Pulmonary artery endothelial cell (primary cell): ENCODE measurements at places on chromosomes 4 and X.

GRCh38 chr4:93879919-93880318, 51.4 kb downstream of the ATOH1 start:
- DNase-seq, result no peak

GRCh38 chr4:73653695-73654106, 33.5 kb upstream of the RASSF6 start:
- peak; percentile 50 for DNase-seq

GRCh38 chr4:177681902-177682301, 239.7 kb upstream of the AGA start:
- DNase-seq, result no peak

DNA sequence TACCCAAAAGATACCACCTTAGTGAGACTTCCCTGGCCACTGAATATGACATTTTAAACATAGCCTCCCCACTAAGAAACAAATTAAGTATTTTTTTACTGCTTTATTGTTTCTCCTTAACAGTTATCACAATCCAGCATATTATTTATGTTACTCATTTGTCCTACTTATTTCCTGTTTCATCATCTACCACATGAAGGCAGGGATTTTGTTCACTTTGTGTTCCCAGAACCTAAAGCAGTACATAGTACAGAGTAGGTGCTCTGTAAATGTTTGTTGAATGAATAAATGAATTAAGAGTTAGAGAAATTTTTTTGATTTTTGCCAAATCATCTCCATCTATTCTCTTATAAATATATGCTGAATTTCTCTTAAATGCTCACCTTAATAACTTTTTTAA, 318.4 kb upstream of the GIMD1 start:
- DNase-seq, result no peak

GRCh38 chr4:101028886-101029285, 318.4 kb downstream of the PPP3CA start:
- DNase-seq, result no peak

DNA sequence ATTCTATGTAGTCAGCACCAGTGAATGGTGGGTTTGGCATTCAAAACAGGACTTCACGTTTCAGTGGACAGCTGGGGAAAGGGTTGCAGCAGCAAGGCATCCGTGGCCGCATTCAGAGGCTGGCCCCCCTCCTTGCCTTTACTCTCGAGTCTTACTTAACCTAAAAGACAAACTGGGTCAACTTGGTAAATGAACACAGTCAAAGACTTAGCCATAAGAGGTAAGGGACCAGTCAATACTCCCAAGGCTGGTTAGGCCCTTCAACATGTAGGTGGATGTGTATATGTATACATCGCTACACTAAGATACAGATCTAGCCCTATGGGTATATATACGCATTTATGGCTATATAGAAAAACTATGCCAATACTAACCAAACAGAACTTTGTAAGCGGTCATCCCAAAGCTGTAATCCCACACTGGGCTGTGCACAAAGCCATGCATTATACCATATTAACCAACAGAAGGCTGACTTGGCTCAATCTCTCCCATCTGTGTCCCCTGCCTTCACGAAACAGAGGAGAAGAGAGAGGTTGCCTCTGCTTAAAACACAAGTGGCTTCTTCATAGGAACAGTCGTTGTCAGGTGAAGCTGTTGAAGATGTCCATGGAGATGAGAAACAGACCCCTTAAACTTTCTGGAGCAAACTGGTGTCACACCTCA, 61.9 kb downstream of the TSC22D3 start:
- no peak for DNase-seq

GRCh38 chr4:78454016-78454415, 97.6 kb upstream of the ANXA3 start:
- DNase-seq, result no peak

- DNase-seq, result peak; percentile 43
These were observed 64.6 kb downstream of the ANAPC4 start for GRCh38 chr4:25441519-25442117.

- no peak for DNase-seq
These were observed 10.8 kb upstream of the PHKA2 start for GRCh38 chrX:18994713-18995112.

DNA sequence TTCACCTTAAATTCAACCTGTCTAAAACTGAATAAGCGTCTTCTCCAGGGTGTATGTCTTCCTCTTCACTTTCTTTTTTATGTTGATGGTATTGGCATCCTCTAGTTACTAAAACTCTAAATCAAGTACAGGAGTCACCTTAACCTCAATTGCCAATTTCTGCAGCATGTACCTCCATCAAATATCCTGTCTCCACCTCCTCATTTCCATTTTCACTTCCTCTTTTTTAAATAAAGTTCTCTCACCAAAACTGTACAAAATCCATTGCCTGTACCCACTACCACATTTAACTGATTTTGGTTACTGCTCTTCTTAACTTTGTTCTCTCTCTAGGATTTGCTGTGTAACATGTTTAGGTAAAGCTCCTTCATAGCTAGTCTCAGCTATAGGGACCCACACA, 9.2 kb upstream of the NPFFR2 start:
- DNase-seq, result no peak

- no peak for DNase-seq
These were observed 437.6 kb upstream of the CTSO start for GRCh38 chr4:156391325-156391653.

DNA sequence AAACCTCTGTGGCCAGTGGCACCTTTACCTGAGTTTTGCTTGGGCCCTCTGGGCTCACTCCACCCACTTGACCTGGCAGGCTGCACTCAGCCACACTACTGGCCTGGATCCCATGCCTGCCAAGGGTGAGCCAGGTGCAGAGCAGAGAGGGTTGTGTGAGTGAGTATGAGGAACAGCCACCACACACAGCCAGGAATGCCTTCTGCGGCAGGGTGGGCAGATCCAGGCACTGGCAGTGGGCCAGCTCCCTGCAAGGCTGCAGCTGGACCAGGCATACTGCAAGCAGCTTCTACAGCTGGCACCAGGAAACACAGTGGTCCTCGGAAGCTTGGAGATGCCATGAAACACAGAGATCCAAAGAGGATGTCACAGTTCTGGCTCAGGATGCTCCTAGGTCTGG, 570.1 kb upstream of the ACTRT1 start:
- no peak for DNase-seq

GRCh38 chrX:18719852-18720251, 12.4 kb downstream of the PPEF1 start:
- DNase-seq, result no peak

DNA sequence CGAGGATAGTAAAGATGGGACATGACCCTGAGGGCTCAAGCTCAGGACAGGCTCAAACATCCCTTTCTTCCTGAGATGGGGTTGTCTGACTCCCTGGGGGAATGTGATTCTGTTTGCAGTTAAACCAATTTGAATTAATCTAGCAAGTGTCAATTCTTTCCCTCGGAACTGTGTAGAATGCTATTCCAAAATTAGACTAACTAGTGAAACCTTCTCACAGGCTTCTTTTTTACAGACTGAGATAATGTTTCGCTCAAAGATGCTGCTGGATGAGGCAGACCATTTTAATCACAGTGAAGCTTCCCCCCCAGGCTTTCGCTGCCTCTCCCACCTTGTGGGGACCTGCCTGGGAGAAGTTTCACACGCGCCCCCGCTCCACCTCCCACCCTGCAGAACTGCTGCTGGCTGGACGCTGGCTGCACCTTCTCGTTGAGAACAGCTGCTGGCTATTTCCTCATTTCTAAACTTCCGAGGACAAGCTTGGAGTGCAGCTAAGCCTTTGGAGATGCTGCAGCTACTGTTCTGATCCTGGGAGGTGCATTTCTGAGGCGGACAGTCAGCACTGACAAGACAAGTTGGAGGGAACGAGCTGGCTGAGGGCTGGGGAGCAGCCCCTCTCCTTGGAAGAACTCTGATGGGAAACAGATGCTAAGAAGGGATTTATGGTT, 297.8 kb downstream of the RAPGEF2 start:
- DNase-seq, result no peak

- DNase-seq, result no peak
These were observed 42.7 kb downstream of the DCAF12L1 start for GRCh38 chrX:126509923-126510322.

DNA sequence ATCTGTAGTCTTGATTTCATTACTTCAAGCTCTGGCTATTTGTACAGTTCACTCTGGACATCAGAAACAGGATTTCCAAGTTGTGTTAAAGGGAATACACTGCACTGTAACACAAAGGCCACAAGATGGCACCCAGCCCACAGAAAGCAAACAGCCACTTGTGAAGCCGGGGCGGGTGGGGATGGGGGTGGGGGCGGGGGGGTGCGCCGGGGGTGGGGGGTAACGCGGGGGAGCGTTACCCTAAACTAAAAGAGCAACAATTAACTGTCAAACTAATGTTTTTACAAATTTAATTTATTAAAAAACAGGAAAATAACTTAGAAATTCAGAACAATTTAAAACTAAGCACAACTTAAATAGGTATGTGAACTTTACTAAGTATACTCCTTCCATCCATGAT, 27.3 kb downstream of the PRDX4 start:
- peak; percentile 20 for DNase-seq

DNA sequence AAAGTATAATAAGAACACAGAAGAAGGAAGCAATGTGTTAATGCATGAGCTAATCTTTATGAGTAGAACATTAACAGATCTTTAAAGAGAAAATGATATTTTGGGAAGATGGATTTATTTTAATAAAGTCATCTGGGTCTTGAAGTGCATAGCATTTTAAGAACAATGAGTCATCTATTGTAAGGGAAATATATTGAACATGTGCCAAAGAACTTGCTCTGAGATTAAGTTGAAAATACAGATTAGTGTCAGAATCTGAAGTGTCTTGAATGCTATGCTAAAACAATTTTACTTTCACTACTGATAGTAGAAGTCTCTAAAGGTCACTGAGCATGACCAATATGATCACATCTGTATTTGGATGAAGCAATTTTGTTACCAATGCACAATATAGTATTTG, 776.7 kb upstream of the GRID2 start:
- no peak for DNase-seq

- DNase-seq, result no peak
These were observed at the start of gene ELF4 for GRCh38 chrX:130110379-130111219. Gene ELF4 (minus strand): TSS chrX:130110497. CDS start chrX:130081330, 29,167 bp downstream.
